Adrenal gland (tissue), 19 donors: ENCODE measurements at places on chromosomes 13 and 19. TPM values are rescaled to one million over a fixed set of nuclear protein-coding genes. Genes with fewer than 3 reads are reported as not detected.

The MYO1F gene
- polyA plus RNA-seq, result 62.5 TPM

The ZFP30 gene
- polyA plus RNA-seq, result 3.1 TPM

The ZSCAN4 gene
- not detected for polyA plus RNA-seq

The CEACAM19 gene
- polyA plus RNA-seq, result 2.2 TPM

The CD37 gene
- polyA plus RNA-seq, result 8.9 TPM

The RAB20 gene
- polyA plus RNA-seq, result 20.5 TPM

The CYP4F2 gene
- polyA plus RNA-seq, result not detected

The ESD gene
- polyA plus RNA-seq, result 64.7 TPM

The COL4A1 gene
- polyA plus RNA-seq, result 127 TPM

The INAFM1 gene
- polyA plus RNA-seq, result 7.8 TPM

The IFNL1 gene
- not detected for polyA plus RNA-seq

The DAZAP1 gene
- polyA plus RNA-seq, result 77.5 TPM

The ZNF135 gene
- 6.9 TPM for polyA plus RNA-seq

The AMER2 gene
- polyA plus RNA-seq, result 0.11 TPM

The ZNF284 gene
- polyA plus RNA-seq, result 1.1 TPM

The CDC42EP5 gene
- polyA plus RNA-seq, result 0.44 TPM

The KIR2DL3 gene
- not detected for polyA plus RNA-seq

The FCAR gene
- not detected for polyA plus RNA-seq

The CATSPERD gene
- polyA plus RNA-seq, result not detected

The GNG7 gene
- 5.1 TPM for polyA plus RNA-seq

The RYR1 gene
- 7.2 TPM for polyA plus RNA-seq

The C2CD4C gene
- 3.2 TPM for polyA plus RNA-seq

The PRR19 gene
- polyA plus RNA-seq, result 1.2 TPM

The PRODH2 gene
- not detected for polyA plus RNA-seq

The RPS16 gene
- 1,152 TPM for polyA plus RNA-seq

The ONECUT3 gene
- polyA plus RNA-seq, result not detected

The LILRB2 gene
- polyA plus RNA-seq, result 10.7 TPM

The ZFP36 gene
- 193 TPM for polyA plus RNA-seq

The SNRPD2 gene
- 329 TPM for polyA plus RNA-seq

The RUBCNL gene
- 2.3 TPM for polyA plus RNA-seq

The ZNF665 gene
- 1.7 TPM for polyA plus RNA-seq

The KCNN4 gene
- polyA plus RNA-seq, result 13.0 TPM

The AXL gene
- polyA plus RNA-seq, result 12.0 TPM

The ACP7 gene
- not detected for polyA plus RNA-seq

The BEST2 gene
- not detected for polyA plus RNA-seq

The FLT1 gene
- polyA plus RNA-seq, result 2.7 TPM

The ZNF581 gene
- polyA plus RNA-seq, result 22.4 TPM

The RFPL4A gene
- polyA plus RNA-seq, result not detected

The MADCAM1 gene
- not detected for polyA plus RNA-seq

The FXYD1 gene
- 45.7 TPM for polyA plus RNA-seq

The GRIK5 gene
- 11.9 TPM for polyA plus RNA-seq

The ZBTB32 gene
- 0.40 TPM for polyA plus RNA-seq

The SELENOV gene
- polyA plus RNA-seq, result not detected

The ZNF274 gene
- polyA plus RNA-seq, result 14.4 TPM

The CBY2 gene
- polyA plus RNA-seq, result not detected

The CTXN1 gene
- polyA plus RNA-seq, result 12.2 TPM

The ZNF773 gene
- 3.1 TPM for polyA plus RNA-seq

The MEF2B gene
- polyA plus RNA-seq, result 3.3 TPM

The ZNF829 gene
- polyA plus RNA-seq, result 0.97 TPM

The CAPN12 gene
- polyA plus RNA-seq, result 11.2 TPM

The NRTN gene
- 8.7 TPM for polyA plus RNA-seq

The ZNF724 gene
- polyA plus RNA-seq, result 0.07 TPM

The WDR88 gene
- not detected for polyA plus RNA-seq

The ZNF534 gene
- polyA plus RNA-seq, result 0.16 TPM

The SHANK1 gene
- 1.5 TPM for polyA plus RNA-seq
